ENCODE measurements at places on chromosomes 3 and 15. TPM values are rescaled to one million over a fixed set of nuclear protein-coding genes. Genes with fewer than 3 reads are reported as not detected.

DNA sequence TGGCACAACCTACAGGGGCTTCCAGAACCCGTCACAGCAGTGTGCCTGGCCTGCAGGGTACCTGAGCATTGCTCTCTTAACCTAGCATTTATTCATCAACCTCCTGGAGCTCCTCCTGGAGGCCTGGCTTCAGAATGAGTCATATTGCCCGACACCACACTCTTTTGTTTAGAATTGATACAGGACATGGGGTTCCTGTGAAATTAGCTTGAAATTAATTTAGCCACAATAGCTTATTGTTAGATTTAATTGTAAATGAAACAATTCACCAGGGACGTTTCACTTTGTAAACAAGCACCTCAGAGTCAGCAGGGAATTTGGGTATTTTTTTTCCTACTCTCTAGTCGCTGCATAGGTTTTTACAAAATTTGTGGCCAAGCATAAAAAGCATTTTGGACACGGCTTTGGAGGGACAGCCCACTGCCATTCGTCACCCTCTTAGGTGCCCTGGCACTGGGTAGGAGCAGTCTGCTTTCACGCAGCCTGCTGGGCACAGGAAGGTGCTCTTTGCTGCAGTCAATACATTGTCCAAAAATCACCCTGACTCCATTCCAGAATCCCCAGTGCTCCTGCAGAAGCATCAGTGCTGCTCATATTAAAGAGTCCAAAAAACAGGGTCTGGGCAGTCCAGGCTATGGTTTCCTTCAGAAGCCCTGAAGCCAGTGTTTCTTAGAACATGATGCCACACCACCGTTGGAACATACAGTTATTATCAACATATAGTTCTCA lies 60.8 kb upstream of the MEF2A start:
- H3K27me3 ChIP-seq, result no peaks in the 10 kb centered on the region
- H3K27ac ChIP-seq, result peak overlapping the region; percentile 78
- no peaks in the 10 kb centered on the region for H3K36me3 ChIP-seq
- peaks cover 63% of the 10 kb centered on the region for H3K4me1 ChIP-seq
- H3K4me3 ChIP-seq, result peak overlapping the region; percentile 35
- no peak for DNase-seq

Gene ATRIP
- total RNA-seq, result 17.5 TPM

- no peak overlapping the region for H3K4me3 ChIP-seq
- H3K27ac ChIP-seq, result no peak overlapping the region
- no peaks in the 10 kb centered on the region for H3K36me3 ChIP-seq
- DNase-seq, result no peak
- H3K27me3 ChIP-seq, result no peaks in the 10 kb centered on the region
- H3K4me1 ChIP-seq, result no peaks in the 10 kb centered on the region
Measured at GRCh38 chr3:143731776-143732175, 116.5 kb downstream of the SLC9A9 start.

DNA sequence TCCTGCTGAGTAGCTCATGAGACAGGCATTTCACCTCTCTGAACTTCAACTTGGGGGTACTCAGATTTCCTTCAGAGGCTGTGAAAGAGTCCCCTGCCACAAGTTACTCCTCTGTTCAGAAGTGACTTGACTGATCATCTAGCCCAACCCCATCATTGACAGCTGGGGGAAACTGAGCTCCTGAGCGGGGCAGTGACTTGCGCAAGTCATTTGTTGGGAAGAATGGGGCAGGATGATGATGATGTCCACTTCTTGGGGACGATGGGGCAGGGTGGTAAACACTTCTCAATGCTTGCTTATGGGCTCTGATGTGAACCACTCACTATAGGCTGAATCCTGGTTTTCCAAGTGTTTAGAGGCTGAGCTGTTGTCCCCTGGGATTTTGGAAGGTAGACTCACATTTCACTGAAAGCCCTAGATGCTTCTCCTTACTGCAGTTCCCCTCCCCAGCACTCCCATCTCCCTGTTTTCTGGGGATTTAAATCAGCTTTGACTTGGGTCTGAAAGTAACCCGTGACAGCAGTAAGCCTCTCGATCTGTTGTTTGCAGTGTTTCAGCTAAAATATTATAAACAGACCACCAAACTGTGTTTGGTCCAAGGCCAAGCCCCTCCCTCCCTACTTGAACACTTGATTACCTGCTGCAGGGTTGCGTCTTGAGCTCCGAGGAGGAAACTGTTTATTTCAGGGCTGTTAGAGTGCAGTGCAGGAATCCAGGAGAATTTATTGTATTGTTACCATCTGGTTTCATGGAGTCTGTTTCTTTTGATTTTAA lies 25.1 kb downstream of the SMAD3 start:
- no peak for DNase-seq
- H3K27me3 ChIP-seq, result no peaks in the 10 kb centered on the region
- peak overlapping the region; percentile 77 for H3K27ac ChIP-seq
- peak overlapping the region; percentile 37 for H3K4me3 ChIP-seq
- peaks cover 93% of the 10 kb centered on the region for H3K4me1 ChIP-seq
- peaks cover 49% of the 10 kb centered on the region for H3K36me3 ChIP-seq

- no peaks in the 10 kb centered on the region for H3K36me3 ChIP-seq
- no peak for DNase-seq
- no peaks in the 10 kb centered on the region for H3K4me1 ChIP-seq
- no peak overlapping the region for H3K4me3 ChIP-seq
Measured at GRCh38 chr3:133162265-133162664, 124.1 kb downstream of the TMEM108 start.

DNA sequence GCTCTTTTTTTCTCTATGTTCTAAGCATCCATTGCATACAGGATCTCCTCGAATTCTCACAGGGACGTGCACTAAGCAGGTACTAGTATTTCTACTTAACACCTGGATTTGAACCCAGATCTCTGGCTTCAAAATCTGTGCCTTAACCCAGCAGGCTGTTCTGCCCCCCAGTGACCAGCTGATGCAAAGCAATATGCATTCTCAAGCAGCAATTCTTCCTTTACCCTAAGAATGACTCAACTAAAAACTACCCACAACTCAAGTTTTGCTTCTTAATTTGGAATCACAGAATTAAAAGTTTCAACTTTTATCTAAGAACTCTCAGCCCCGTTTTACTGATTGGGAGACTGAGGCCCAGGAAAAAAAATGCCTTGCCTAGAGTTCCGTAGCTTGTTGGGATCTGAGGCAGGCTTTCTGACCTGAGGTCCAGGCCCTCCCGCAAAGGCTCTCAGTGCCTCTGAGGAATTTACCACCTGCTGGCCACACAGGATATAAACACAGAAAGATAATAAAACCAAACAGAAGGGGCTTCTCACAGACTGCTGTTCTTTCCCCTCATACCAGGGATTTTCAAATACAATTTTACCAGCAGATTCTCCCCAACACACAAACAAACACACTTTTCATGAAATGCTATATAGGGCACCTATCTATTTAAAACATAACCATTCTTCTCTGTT lies 115.4 kb upstream of the RAD18 start:
- peaks cover 6% of the 10 kb centered on the region for H3K4me1 ChIP-seq
- DNase-seq, result no peak
- H3K27ac ChIP-seq, result no peak overlapping the region
- H3K36me3 ChIP-seq, result no peaks in the 10 kb centered on the region
- peaks cover 3% of the 10 kb centered on the region for H3K27me3 ChIP-seq

DNA sequence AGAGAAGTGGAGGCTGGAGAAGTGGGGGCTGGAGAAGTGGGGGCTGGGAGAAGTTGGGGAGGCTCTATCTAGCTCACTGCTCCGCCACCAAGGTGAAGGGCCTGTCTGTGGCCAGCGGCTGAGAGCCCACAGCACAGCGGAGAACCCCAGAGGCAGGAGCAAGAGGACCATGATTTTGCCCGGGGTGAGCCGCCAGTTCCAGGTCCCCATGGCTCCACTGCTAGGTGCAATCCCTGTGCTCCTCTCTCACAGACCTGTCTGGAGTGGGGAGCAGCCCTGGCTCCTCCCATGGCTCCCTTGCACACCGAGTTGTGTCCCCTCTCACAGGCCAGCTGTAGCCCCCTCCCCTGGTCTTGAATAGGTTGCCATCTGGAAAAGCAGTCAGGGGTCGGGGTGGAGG lies 4.7 kb upstream of the NRROS start:
- H3K4me1 ChIP-seq, result peaks cover 56% of the 10 kb centered on the region
- no peak for DNase-seq
- no peak overlapping the region for H3K27ac ChIP-seq
- H3K4me3 ChIP-seq, result no peak overlapping the region
- H3K27me3 ChIP-seq, result no peaks in the 10 kb centered on the region

Gene SLC2A2
- not detected for total RNA-seq

GRCh38 chr3:179943117-179943880 lies 93.4 kb downstream of the PEX5L start:
- H3K36me3 ChIP-seq, result no peaks in the 10 kb centered on the region
- H3K27ac ChIP-seq, result no peak overlapping the region
- no peak overlapping the region for H3K4me3 ChIP-seq
- H3K4me1 ChIP-seq, result no peaks in the 10 kb centered on the region
- H3K27me3 ChIP-seq, result peaks cover 32% of the 10 kb centered on the region
- no peak for DNase-seq

- H3K4me1 ChIP-seq, result no peaks in the 10 kb centered on the region
- H3K4me3 ChIP-seq, result no peak overlapping the region
- H3K27me3 ChIP-seq, result no peaks in the 10 kb centered on the region
- no peak overlapping the region for H3K27ac ChIP-seq
Measured at GRCh38 chr3:127002195-127003174, 19.6 kb downstream of the PLXNA1 start.

DNA sequence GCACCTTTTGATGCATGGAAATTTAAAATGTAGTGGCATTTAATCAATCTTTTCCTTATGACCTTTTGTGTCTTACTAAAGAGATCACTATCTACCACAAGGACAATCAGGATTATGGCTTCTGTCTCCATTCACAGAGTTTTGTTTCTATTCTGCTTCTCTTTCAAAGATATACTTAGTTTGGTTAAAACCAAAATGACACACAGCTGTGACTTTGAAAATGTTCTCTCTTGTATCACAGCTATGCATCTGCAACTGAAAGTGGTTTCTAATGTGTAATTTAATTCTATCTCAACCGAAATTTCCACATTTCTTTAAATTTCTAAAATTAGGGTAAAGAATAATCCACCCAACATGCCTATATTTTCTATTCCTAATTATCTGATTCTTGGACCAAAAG lies 27.7 kb downstream of the HLTF start:
- peak overlapping the region; percentile 28 for H3K27ac ChIP-seq
- H3K27me3 ChIP-seq, result no peaks in the 10 kb centered on the region
- H3K36me3 ChIP-seq, result peaks cover 60% of the 10 kb centered on the region
- peaks cover 12% of the 10 kb centered on the region for H3K4me1 ChIP-seq
- no peak overlapping the region for H3K4me3 ChIP-seq

- no peak for DNase-seq
- H3K27ac ChIP-seq, result no peak overlapping the region
Measured at GRCh38 chr3:107184375-107184774, 192.9 kb upstream of the CCDC54 start.

DNA sequence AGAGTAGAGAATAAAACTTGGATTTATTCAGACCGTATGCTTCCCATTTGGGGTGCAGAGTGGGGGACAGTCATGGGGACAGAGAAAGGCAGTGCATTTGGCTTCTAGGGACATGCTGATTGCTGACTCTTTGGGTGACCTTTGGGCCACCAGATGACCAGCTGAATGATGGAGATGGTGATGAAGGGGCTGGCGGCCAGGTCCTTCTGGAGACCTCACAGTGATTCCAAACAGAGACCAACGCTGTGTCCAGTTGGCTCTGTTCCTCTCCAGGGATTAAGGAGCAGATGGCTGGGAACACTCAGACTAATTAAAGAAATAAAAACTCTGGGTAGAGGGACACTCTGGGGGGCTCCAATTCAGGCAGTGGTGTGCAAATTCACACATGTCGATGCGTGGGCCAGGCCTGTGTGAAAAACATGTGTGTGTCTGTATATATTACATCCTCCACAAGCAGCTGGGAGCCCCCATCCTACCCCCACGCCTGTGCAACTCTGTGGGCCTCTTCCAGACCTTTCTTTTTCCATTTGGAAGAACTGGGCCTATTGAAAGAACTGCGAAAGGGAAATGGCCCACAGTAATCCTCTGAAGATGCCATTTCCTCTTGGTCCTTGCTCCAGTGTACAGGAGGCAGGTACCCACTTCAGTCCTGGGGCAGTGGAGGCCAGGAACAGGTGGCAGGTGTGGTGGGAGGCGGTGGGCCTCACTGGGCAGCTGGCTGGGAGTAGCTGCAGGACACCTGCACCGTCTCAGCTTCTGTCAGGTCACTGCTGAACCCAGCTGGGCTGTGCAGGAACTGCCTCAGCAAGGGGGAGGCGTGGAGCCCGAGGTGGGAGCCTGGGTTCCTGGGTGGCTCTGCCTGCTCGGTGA lies 8.9 kb downstream of the XIRP1 start:
- DNase-seq, result no peak
- no peaks in the 10 kb centered on the region for H3K36me3 ChIP-seq
- H3K4me3 ChIP-seq, result no peak overlapping the region
- H3K27me3 ChIP-seq, result no peaks in the 10 kb centered on the region
- H3K4me1 ChIP-seq, result peaks cover 27% of the 10 kb centered on the region

- H3K36me3 ChIP-seq, result no peaks in the 10 kb centered on the region
- no peaks in the 10 kb centered on the region for H3K4me1 ChIP-seq
- DNase-seq, result no peak
- no peak overlapping the region for H3K4me3 ChIP-seq
Measured at GRCh38 chr3:54541369-54541768, 386.5 kb downstream of the LRTM1 start.

DNA sequence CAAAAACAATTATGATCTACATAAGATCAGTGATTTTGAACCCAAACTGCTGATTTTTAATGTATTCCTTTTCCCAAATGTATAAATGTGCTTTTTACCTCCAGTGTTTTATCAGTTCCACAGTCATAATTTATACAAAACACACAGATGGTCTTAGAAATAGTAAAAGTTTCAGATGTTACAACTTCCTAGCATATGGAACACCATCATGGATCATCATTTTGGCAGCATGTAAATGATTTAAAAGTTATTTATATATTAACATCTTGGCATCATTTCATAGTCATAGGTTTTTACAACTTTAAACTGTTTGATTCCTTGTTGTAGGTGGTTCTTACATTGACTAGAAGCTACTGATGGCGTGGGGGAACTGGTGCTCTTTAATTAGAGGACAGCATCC lies 1025.3 kb downstream of the ROBO1 start:
- no peaks in the 10 kb centered on the region for H3K4me1 ChIP-seq
- H3K4me3 ChIP-seq, result no peak overlapping the region
- no peak overlapping the region for H3K27ac ChIP-seq
- H3K27me3 ChIP-seq, result no peaks in the 10 kb centered on the region
- DNase-seq, result no peak
- H3K36me3 ChIP-seq, result no peaks in the 10 kb centered on the region

Gene CD80
- 6.8 TPM for total RNA-seq

Gene GUCA1C
- not detected for total RNA-seq

Gene SNTN
- total RNA-seq, result not detected

DNA sequence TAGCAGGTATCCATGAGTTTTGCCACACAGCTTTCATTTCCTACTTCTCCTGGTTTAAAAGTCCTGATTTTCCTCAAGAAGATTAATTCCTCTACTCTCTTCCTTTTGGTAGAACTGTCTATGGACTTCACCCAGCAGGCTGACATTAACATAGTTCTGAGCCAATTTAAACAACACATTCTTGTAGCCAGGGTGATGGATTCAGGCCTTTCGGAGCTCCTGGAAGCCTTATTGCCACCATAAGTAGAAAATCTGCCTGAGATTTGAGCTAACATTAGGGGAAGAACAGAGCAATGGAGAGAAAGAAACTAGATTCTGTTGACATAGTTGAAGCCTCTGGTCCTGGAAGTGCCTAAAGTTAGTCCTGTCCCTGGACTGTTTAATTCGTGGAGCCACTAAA lies 449.8 kb downstream of the TAFA4 start:
- H3K27ac ChIP-seq, result no peak overlapping the region
- no peak overlapping the region for H3K4me3 ChIP-seq
- no peaks in the 10 kb centered on the region for H3K27me3 ChIP-seq
- H3K4me1 ChIP-seq, result no peaks in the 10 kb centered on the region
- H3K36me3 ChIP-seq, result no peaks in the 10 kb centered on the region

GRCh38 chr3:124745756-124746155 lies 15.5 kb downstream of the UMPS start:
- H3K4me1 ChIP-seq, result no peaks in the 10 kb centered on the region
- no peak overlapping the region for H3K27ac ChIP-seq
- no peak overlapping the region for H3K4me3 ChIP-seq
- no peaks in the 10 kb centered on the region for H3K27me3 ChIP-seq
- H3K36me3 ChIP-seq, result peaks cover 50% of the 10 kb centered on the region

Gene AGBL1
- total RNA-seq, result 0.14 TPM
